ENCODE measurements at places on chromosomes 5 and 9. TPM values are rescaled to one million over a fixed set of nuclear protein-coding genes. Genes with fewer than 3 reads are reported as not detected.

ANKRD18B gene
- not detected for total RNA-seq

OXCT1 gene
- total RNA-seq: 21.8 TPM

IGIP gene
- 19.0 TPM for total RNA-seq

EGR1 gene
- 61.0 TPM for total RNA-seq

CNTFR gene
- 11.3 TPM for total RNA-seq

DNA sequence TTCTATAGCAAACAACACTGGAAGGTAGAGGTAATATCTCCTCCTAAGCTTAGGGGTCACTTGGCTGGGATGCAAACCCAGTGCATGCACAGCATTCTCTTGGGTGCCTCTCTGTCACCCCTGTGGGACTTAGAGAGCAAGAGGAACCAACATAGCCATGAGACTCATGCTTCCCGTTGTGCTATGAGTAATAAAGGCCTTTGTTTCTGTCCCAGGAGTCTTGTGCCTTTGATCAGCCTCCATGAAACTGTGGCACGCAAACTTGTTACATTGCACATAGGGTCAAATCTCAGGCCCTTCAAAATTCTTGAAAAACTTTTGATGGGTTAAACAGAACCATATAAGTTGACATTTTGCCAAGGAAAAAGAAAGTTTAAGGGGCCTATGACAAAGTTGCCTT, 272.8 kb downstream of the TAF11L14 start:
- H3K4me3 ChIP-seq: no peak overlapping the region
- H3K27ac ChIP-seq: no peak overlapping the region
- no peak for DNase-seq
- no peaks in the 10 kb centered on the region for H3K27me3 ChIP-seq
- H3K4me1 ChIP-seq: no peaks in the 10 kb centered on the region

DNA sequence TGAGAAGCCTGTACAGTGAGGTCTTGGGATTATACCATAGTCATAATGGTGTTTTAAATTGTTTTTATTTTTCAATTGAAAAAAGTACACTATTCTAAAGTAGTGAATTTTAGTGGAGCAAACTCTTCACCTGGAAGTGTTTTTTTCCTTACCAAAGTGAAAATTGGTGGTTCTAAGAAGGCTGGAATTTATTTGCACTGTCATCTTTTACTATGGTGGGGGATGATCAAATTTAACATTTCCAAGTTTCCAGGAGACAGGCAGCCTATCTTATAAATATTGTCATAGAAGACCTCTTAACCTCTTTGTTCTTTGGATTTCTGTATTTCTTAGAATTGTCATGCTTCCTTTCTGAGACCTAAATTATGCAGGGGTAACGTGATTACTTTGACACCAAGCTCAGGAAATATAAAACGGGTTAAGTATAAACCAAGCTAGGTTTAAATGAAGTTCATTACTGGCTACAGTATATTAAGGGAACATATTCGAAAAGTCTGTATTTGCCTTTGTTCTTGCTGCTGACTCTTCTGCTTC, 20.2 kb downstream of the NDFIP1 start:
- H3K36me3 ChIP-seq: no peaks in the 10 kb centered on the region
- H3K27ac ChIP-seq: no peak overlapping the region
- no peak overlapping the region for H3K4me3 ChIP-seq
- no peak for DNase-seq
- no peaks in the 10 kb centered on the region for H3K4me1 ChIP-seq

DNA sequence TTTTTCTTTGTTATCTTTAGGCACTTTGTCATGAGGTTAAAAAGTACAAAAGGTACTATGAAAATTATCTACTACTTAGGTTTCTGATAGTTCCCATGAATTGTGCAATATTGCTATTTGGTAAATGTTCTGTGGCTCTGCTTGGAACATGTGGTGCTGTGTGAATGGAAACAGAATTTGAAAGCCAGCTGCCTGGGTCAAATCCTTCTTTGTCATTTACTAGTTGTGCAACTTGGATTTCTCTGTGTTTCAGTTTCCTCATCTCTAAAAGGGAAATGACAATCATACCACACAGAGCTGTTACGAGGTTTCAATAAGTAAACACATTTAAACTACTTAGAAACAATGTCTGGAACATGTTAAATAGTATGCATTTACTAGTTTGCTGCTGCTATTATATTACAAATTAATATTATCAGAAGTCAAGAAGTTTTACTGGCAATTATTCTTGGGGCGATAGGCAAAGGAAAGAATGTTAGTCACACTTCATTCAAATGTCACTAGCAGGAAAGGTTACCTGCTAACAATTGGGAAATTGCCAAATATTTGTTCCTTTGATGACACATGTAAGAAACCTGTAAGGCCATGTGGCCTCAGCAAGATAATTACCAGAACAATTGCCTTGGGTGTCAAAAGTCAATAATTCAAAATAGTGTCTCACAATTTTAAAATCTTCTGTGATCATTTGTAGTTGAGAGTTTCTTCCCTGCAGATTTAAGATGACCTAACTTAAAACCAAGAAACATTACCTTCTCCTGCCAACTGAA, 184.8 kb downstream of the KIAA0825 start:
- DNase-seq: no peak
- H3K27ac ChIP-seq: peak overlapping the region; percentile 18
- no peaks in the 10 kb centered on the region for H3K4me1 ChIP-seq
- H3K27me3 ChIP-seq: no peaks in the 10 kb centered on the region
- H3K4me3 ChIP-seq: no peak overlapping the region

DNA sequence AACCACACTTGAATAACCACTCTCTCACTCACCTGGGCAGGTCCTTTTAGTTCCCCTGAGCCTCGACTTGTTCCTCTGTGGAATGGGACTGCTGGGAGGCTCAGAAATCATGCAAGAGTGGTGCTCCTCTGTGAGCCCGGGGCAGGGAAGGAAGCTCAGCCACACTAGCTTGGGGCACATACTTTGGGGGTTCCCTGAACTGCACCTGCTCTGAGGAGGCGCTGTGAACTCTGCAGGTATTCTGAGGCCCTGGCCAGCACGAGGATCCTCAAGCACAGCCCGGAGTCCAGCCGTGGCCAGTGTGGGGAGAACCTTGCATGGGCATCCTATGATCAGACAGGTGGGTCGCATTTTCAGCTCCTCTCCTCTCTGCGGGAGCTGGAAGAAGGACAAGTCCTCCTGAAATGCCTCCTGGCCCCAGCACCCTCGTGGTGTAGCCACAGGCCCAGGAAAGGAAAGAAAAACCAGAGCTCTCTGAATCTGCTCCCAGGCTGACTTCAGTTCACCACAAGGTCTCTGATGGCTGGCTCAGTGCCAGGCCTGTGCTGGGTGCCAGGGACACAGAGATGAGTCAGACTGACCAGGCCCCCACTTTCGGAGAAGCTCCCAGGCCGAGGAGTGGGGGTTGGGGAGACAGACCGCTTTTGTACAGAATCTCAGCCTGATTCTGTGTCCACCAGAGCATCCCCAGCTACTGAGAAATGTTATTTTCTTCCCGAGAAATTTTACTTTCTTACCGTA, 11.9 kb downstream of the GLIPR2 start:
- DNase-seq: peak; percentile 91
- H3K27ac ChIP-seq: peak overlapping the region; percentile 61
- no peaks in the 10 kb centered on the region for H3K27me3 ChIP-seq
- H3K4me1 ChIP-seq: peaks cover 4% of the 10 kb centered on the region
- H3K36me3 ChIP-seq: no peaks in the 10 kb centered on the region
- no peak overlapping the region for H3K4me3 ChIP-seq
